ENCODE measurements at places on chromosomes 2 and 18.
A peak's percentile ranks its signal among the peaks of the same experiment; 100 is the strongest.

DNA sequence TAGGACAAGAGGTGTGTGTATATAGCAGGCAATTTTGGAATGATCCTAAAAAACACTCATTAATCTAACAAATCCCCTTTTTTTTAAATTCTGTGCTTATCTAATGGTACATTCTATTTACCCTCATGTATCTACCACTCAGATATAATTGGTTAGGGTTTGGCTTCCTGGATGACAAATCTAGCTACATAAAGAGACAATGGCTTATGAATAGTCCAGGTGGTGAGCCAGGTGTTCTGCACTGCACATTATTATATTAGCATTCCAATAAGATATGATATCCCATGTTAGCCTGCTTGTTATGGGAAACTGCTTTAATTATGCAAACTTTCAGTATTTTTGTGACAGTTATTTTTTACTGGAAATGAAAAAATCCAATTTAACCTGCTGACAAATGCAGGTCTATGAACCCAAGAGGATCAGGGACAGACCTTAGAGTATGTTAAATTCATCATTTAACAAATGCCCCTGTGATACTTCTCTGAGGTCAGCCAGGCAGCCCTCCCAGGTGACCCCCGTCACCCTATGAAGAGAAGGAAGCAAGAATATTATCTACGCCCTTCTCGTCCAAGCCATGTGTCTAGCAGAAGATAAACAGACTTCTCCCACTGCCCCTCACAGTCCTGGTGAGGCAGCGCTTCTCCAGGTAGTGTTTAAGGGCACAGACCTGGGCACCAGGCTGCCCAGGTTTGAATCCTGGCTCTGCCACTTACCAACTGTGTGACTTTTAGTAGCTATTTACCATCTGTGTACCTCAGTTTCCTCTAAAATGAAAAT is 83.0 kb downstream of the ADD2 start:
- DNase-seq = no peak

GRCh38 chr2:203908797-203909185 is 27.8 kb upstream of the ICOS start:
- no peak for DNase-seq

GRCh38 chr2:55268907-55269644 is at the start of gene MTIF2:
MTIF2 (minus strand) TSS chr2:55269231; CDS start chr2:55263858, 5,373 bp downstream.
- peak; percentile 92 for DNase-seq

GRCh38 chr2:236551471-236552211 is 18.0 kb upstream of the ACKR3 start:
- no peak for DNase-seq

DNA sequence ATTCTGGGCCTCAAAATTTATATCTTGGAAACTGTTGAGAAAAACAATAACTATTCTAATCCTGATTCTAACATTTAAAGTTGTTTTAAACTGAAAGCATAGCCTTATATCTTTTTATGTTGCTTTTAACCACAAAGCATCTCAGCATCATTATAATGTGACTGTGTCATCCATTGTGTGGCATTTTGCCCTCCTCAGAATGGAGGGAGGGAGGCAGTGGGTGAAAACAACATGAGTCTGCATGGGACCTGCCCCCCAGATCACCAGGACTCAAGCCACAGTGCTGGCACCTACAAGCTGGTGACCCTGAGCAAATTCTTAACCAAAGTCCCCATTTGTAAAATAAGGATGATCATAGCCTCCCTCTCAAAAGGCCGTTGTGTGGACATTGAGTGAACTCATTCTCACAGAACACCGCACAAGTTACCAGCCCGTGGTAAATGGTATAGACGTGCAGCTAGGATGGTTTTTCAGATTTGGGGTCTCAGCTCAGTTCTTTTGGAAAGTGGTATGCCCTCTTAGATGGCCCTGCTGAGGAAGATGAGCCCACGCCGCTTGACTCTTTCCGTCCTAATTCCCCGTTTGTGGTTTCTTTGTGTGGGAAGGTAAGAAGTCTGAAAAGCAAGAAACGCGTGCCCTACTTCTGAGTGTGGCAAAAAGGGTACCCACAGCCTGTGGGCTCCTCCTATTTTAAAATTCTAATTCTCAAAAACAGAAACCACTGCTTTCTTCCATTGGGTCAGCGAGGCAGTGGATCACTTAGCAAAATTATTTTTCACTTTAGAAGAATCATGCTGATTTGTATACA is 305.0 kb upstream of the ID2 start:
- DNase-seq = no peak

- DNase-seq = peak; percentile 62
Measured at GRCh38 chr2:74439803-74440377, 1.8 kb downstream of the RTKN start.

- DNase-seq = no peak
Measured at GRCh38 chr18:8006979-8007378, 439.9 kb downstream of the PTPRM start.

DNA sequence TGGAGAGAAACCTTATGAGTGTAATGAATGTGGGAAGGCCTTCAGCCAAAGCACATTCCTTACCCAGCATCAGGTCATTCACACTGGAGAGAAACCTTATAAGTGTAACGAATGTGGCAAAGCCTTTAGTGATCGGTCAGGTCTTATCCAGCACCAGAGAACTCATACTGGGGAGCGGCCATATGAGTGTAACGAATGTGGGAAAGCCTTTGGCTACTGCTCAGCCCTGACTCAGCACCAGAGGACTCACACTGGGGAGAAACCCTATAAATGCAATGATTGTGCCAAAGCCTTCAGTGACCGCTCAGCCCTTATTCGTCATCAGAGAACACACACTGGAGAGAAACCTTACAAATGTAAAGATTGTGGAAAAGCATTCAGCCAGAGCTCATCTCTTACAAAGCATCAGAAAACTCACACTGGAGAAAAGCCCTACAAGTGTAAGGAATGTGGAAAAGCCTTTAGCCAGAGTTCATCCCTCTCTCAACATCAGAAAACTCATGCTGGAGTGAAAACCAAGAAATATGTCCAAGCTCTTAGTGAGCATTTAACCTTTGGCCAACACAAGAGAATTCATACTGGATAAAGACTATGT is 7.8 kb downstream of the ZNF892 start:
- no peak for DNase-seq

- no peak for DNase-seq
Measured at GRCh38 chr2:79630060-79630459, 117.2 kb downstream of the CTNNA2 start.

DNA sequence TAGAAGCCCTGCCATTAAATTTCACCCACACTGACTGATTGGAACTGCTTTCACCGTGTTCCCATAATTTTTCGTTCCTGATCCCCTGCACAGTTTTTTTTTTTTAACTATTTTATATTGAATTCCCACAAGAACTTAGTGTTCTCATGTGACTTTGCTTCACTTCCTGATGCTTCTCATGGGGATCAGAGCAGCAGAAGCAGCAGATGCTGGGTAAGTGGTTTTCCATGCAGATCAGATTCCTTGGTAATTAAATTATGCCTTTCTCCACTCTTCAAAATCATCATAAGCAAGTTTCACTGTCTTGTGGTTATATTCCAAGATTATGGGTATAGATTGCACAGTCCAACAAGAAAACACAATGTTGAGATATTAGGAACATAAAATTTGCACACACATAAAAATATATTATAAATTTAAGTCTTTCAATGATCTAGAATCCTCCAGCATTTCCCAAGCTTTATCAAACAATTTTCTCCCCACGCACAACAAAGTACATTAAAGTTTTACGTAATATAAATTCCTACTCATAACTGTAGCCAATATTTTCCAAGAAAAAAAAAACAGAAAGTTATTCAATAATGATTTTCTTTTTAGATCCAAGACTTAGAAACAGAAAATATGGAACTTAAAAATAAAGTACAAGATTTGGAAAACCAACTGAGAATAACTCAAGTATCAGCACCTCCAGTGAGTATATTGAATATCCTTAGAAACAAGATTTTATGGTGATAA is 277.9 kb downstream of the GULP1 start:
- no peak for DNase-seq

GRCh38 chr18:34884436-34884835 is 156.8 kb upstream of the MAPRE2 start:
- DNase-seq = no peak

GRCh38 chr2:168006498-168006897 is 240.9 kb downstream of the STK39 start:
- peak; percentile 16 for DNase-seq

DNA sequence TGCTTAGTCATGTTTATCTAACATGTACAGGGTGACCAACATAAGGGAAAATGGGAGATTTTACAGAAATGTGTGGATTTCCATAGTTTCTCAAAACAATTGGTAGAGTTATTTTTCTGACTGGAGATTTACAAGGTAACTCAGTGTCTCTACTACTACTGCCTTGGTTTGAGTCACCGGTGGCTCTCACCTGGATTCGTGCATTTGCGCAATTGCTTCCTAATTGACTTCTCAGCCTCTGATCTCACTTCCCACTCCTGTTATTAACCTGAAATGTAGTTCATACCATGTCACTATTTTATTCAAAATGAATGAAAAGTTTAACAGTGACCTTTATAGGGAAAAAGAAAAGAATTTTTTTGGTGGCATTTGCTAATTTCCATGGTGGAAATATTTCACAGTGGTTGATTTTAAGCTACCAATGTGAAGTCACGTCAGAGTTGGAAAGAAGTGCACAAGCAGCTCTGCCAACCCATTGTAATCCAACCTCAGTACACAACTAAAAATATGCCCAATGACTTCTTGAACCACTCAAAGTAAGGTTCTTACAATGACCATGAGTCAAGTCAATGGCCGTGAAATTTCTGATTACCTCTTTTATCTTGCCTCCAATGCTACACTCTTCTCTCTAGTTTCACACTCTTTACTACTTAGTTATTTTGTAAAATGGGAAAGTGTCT is 94.0 kb downstream of the NYAP2 start:
- DNase-seq = no peak

DNA sequence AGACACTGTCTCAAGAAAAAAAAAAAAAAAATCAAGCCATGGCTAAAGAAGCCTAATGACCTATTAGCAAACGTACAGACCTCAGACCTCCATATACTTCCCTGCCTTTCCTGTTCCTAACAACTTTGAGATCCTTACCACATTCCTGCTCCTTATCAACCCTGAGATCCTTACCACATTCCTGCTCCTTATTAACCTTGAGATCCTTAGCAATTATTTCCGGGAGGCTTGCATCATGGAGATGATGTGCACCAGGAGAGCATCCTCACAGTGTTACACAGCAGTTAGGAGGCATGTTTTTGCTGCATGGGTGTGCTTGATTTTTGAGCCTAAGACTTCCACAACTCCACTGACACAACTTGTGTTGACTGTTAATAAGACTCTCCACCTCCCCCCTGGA is 54.6 kb upstream of the RASGRP3 start:
- no peak for DNase-seq

DNA sequence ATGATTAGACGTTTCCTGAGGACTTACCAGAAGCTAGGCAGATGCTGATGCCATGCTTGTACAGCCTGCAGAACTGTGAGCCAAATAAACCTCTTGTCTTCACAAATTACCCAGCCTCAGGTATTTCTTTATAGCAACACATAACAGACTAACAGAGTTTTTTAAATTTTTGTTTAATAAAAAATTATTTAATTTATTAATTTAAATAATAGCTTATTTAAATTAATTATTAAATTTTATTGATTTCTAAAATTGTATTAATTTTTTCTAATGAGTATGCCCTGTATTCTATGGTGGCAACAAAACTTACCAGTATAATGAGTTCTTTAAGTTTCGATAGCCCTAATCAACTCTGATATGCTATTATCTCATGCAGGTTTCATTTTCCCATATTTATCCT is 259.8 kb downstream of the IKZF2 start:
- no peak for DNase-seq

- DNase-seq = no peak
Measured at GRCh38 chr2:162574615-162575452, 230.9 kb downstream of the GCA start.

DNA sequence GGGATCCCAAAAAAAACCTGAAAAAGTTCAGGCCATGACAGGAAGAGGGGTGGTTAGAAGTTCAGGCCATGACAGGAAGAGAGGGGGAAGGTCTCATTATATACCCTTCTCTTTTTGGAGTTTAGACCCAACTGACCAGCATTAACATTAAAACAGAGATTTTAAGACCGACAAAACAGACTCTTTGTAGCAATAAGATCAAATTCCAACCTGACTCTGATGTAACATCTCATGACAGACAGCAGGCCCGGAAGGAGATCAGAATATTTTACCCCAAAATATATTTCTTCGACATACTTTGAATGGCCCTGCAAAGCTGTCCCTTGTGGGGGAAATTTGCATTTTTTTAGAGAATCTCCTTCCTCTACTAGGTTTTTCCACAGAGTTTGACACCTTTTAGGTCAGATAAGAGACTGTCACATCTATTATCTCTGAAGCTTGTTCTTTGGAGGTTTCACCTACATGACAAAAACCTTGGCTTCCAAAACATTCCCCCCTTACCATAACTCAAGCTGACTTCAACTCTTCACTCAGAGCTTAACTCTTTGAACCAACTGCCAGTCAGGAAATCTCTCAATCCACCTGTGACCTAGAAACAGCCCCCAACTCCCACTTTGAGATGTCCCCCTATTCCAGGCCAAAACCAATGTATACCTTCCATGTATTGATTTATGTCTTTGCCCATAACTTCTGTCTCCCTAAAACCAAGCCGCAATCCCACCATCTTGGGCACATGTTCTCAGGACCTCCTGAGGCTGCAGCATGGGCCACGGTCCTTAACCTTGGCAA is 51.0 kb upstream of the B3GNT2 start:
- no peak for DNase-seq

- DNase-seq = no peak
Measured at GRCh38 chr2:75431763-75432162, 129.0 kb downstream of the EVA1A start.

GRCh38 chr2:221034026-221034701 is 537.9 kb downstream of the EPHA4 start:
- no peak for DNase-seq

- DNase-seq = no peak
Measured at GRCh38 chr2:212089873-212090272, 448.7 kb downstream of the ERBB4 start.

DNA sequence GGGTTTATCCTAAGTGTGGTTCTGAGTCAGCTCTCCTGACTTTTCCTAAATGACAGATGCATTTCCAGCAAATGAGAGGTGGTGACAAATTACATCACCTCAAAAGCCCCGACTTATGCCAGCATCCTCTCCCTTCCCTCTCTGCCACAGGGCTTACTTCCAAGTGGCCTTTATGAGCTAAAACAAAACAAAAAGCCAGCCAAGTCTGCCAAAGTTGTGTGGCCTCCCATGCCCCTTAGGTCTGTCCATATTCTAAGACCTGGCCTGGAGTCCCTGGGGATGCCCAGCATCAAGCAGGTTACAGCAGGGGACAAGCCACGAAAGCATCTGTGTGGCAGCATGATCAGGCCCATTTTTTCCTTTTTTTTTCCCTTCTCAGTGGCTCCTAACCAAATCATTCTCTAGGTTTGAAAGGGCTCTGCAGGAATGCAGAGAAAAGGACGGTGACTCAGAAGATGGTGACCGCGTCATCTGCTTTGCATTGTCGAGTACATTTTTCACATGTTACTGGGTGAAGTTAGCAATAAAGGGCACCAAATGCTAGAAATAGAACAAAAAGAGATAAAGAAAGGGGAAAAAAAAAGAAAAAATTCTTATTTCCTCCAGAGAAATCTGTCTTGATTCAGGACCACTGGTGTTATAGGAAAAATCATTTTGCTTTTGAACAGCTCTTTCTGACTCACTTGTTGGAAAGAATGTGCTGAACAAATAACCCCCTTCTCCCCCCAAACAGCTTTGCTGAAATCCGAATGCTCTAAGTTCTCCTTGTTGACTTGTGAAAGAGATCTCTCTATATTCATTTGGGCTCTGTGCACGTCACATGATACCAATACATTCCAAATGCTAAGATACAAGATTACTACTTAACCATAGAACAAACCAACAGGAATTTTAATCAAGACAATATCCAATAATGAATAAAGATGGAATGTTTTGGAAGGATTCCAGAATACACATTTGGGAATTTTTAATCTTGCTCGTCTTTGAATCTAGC is 178.7 kb downstream of the EN1 start:
- DNase-seq = peak; percentile 99

All from fibroblast of the aortic adventitia (primary cell).